ENCODE measurements at places on chromosomes 4 and X.

GRCh38 chr4:38313175-38313574, 350.8 kb upstream of the KLF3 start:
- no peak for DNase-seq

GRCh38 chr4:113325876-113326615, 276.6 kb downstream of the ANK2 start:
- DNase-seq, result no peak

DNA sequence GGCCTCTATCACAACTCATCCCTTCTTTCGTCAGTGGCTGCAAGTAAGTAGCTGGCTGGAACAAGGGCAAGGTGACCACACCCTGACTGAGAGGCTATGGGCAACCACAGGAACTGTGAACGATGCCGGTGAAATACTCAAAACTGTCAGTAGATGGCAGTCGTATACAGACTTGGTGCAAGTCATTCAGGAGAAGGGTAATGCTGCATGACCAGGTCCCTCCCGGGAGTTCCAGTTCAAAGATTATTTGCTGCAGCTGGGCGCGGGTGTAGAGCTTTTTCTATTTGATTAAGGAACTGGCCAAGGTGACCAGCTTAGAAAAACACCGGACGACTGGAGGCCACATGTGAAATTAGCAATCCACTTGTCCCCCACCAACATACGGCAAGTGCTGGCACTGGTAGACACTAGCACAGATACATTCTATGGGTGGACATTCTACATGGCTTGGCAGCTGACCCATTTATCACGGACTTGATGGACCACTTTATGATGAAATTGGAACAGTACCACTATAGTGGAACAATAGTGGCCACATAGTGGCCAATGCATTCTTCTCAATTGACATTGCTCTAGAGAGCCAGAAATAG, 726.6 kb downstream of the TRAM1L1 start:
- DNase-seq, result peak; percentile 11

DNA sequence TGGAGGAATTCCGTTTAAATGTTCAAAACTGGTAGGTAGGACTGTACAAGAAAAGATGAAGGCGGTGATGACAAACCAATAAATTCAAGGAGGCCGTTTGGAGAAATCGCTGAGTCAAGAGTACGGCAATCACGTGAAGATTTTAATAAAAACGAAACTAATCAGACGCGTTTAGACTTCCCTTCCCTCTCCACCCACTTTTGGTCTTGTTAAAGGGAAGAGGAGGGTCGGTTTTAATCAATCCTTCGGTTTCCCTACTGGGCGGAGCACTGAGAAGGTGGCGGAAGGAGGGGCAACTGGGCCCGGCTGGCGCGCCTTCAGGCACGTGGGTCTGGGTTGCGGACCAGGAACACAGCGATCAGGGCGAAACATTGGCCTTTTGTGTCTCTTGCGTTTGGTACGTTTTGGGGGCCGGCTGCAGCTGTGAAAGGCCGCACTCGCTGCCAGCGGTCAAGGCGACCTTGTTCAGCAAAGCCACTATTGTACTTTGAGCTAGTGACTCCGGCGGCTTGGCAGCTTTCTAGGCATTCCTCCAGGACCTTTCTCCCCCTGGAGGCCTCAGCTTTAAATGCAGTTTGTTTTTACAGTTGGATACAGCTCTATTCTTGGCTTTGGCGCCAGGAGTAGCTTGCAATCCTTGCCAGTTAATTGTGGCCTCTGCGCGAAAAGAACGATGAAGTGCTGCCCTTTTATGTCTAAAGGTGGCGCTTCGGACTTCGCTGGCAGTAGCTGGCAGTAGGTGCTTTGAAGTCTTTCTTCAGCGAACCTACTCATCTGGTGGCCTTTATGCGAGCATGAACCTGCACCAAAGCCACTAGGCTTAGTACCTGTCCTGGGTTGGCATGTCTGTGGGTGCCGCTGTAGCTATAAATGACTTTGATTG, 16.8 kb upstream of the LAMP2 start:
- peak; percentile 61 for DNase-seq

DNA sequence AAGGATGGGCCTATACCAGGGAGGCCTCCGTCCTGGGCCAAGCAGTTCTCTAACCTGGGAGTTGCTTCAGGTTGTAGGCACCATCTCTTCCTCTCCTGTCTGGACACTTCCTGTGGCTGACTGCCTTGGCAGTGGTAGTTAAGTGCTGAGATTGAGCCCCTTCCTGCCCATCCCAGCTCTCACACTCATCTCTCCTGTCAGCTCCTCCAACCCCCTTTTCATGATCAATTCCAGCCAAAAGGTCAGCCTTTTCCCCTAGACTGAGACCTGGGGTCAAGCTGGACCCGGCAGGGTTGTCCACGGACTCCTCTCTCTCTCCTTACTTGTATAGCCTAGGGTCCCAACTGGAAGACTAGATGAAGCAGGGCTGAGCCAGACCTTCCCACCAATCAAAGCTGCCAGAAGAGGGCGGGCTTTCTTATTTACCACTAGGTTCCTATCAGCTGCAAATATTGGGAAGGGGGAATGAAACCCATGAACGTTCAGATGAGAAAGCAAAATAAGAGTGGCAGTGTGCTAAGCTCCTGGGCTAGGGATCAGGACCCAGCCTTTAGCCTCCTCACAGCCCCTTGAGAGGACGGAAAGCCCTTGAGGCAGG, 34.5 kb downstream of the KDM5C start:
- no peak for DNase-seq

DNA sequence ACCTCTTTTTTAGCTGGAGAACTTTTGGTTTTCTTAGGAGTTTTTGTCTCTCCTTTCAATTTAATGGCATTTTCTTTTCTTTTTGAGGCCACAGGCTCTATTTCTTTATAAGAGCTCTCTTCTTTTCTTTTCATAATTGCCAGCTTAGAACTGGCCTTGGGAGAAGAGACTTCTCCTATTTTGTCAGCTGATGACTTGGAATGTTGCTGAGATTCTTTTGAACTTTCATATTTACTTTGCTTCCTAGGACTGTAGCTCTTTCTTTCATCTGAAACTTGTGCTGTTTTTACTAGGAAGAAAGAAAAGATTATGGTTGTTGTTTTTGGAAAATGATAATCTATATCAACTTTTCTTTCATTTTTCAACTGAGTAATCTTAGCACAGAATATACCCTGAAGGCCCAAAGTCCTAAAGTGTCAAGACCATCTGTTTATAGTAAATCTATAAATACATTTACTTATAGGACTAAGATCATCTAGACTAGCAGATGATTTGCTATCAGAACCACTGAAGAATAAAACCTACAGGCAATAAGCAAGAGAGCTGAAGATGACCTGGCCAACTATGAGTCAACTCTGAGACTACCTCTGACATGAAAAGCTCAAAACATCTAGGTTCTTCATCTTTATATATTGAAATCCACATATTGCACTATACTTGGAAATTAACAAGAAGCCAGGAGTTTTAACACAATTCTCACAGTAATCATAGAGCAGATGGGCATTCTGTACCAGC, 45.6 kb downstream of the RFC1 start:
- DNase-seq, result no peak

DNA sequence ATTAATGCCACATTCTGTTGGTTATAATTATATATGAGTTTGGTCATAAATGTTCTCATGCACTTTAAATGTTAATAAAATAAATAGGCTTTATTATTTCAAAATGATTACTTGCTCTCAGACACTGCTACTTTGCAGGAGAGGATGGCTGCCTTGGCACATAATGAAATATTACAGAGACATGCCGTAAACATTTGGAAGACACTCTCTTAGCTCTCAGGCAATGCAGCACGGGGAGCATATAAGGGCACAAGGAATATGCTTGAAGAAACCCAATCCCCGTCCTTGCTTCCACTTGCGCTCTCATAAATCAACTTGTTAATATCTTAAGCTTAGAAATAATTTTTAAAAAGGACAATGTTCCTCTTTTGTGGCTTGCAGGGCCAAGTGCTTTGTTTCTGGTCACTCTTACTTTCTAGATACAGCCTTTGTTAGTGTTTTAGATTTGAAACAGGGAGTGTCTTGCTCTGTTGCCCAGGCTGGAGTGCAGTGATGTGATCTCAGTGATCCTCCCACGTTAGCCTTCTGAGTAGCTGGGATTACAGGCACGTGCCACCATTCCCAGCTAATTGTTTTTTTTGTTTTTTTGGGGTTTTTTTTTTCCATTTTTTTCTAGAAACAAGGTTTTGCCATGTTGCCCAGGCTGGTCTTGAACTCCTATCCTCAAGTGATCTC, 445.0 kb downstream of the SPRY1 start:
- no peak for DNase-seq

DNA sequence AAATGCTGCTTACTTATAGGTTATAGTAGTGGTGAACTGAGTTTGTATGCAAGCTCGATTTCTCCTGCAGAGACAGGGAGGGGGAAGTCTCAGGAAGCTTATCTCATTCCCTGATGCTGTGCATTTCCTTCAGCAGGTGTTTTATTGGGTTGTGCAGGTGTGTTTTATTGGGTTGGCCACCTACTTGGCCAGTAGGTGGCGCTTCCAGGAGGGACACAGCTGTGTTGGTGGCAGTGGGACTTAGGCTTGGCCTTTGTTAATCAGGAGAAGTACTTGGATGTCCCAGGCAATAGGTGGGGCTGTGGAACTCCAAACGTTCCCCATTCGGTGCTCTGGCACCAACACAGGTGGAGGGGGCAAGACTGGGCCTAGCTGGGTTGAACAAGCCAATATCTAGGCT, 196.0 kb upstream of the DCAF8L1 start:
- DNase-seq, result no peak

GRCh38 chr4:148831945-148832344, 389.7 kb upstream of the NR3C2 start:
- no peak for DNase-seq

DNA sequence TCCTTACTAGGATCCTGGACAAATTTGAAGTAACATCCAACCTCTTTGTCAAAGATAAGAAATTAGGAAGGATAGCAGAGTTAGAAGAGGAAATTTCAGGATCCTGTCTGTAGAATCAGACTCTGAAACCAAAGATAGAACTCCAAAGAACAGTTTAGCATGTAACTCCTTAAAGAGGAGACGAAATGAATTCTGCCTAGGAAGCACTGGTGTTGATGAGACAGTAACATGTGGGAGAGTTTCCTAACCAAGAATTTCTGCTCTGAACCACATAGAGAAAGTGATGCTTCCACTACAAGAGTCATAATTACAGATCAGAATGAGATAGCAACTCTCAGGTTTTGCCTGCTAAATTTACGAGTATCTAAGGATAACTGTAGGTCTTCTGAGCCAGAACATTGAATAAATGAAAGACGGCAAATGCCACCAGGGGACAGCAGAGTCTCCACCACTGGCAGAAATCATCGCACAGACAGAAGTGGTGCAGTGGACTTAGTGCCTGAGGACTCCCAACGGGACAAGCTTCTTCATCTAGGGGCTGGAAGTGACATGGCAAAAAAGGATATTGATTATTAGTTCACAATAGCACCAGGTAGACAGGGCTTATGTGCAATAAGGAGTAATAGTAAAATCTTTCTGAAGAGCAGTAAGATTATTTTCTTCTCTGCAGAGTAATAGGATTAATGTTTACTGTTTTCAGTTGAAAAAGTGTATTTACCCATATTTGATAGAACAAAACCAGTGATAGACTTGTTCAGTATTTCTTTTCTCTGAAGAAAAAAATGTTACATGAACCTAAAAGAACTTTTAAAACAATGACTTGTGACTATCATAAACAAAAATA, 6.7 kb upstream of the PPID start:
- DNase-seq, result peak; percentile 56

DNA sequence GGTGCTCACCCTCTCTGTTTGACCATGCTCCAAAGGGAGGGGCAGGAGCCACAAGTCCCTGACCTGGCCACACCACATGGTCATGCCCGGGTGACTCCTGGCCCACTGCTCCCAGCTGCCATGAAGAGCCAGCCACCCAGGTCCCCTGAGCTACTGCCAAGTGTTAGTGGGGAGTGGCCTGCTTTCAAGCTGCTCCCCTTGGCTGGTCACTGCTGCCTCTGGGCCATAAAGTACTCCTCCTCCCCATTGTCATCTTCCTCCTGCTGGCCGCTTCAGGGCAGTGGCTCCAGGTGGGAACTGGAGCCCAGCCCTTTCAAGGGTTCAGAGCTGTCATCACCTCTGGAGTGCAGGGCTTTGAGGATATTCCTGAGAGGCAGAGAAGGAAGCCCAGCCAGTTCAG, 27.3 kb upstream of the RBBP7 start:
- no peak for DNase-seq

DNA sequence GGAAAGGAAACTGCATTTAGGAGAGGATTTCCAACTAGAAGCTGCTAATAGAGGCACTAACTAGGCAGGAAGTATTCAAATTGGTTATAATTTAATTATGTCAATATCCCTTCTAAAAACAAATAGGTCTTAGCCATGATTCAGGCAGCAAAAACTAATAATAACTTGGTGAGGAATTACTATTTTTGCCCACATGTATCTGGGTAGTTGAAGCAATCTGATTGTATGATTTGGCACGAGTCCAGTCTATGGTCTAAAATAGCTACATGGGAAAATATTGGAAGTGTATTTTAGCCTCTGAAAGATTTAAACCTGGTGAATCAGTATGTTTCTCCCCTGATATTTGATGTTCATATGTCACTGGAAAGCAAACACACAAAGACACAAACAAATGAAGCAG, 62.2 kb downstream of the MFAP3L start:
- DNase-seq, result no peak

DNA sequence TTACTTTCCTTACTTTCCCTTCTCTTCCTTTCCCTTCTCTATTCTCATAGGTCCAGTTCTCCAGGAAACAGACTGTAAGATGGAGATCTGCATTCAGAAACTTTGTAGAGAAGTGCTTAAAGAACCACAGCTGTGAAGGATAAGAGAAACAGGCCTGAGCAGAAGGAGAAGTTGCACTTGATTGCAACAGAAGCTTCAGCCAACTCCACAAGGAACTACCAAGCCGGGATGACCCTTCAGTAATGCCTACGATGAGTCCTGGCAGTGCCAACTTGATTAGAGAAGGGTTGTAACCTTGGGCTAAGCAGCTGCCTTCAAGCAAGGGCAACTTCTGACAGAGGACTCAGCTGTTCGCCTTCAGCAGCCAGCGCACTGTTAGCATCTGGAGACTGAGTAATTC, 413.3 kb upstream of the RASGEF1B start:
- DNase-seq, result no peak

DNA sequence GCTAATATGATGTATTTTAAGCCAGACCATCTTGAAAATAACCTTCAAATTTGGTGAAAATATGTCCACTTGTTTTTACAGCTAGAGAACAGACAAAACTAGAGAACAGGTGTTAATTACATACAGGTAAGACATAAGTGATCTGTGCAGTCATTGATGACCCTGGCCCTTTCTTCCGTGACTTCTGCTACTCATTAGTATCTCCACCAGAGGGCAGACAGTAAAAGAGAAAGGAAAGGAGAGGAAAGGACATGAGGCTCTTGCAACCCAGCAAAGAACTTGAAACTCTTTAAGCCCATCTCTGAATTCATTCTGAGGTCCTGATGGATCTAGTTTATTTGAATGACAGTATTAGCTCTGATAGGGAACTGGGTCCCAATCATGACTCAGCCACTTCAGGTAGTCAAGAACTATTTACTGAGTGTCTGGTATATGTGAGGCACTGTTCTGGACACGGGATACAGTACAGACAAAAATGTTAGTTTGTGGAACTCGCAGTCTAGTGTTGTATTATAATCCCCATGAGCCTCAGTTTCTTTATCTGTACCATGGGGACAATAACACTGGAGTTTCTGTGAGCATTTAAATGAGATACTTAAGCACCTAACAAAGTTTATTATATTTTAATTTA, 121.0 kb upstream of the TEX13D start:
- peak; percentile 33 for DNase-seq

DNA sequence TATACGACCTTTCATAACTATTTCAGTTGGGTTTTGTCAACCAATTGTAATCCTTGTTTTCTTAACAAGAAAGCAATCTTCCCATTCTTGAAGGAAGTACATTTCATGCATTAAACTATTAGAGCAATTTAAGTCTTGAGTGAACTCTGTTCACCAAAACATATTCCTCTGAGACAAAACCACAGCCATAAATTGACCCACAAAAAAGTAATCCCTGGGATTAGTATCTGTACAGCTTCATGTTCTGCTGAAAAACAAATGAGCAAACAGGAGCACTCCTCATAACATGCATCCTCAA, 207.0 kb upstream of the PDE5A start:
- no peak for DNase-seq
